ENCODE measurements at places on chromosomes 2 and 18.
A peak's percentile ranks its signal among the peaks of the same experiment; 100 is the strongest.

- peak; percentile 18 for DNase-seq
Measured at GRCh38 chr2:126686841-126687485, 31.0 kb downstream of the GYPC start.

DNA sequence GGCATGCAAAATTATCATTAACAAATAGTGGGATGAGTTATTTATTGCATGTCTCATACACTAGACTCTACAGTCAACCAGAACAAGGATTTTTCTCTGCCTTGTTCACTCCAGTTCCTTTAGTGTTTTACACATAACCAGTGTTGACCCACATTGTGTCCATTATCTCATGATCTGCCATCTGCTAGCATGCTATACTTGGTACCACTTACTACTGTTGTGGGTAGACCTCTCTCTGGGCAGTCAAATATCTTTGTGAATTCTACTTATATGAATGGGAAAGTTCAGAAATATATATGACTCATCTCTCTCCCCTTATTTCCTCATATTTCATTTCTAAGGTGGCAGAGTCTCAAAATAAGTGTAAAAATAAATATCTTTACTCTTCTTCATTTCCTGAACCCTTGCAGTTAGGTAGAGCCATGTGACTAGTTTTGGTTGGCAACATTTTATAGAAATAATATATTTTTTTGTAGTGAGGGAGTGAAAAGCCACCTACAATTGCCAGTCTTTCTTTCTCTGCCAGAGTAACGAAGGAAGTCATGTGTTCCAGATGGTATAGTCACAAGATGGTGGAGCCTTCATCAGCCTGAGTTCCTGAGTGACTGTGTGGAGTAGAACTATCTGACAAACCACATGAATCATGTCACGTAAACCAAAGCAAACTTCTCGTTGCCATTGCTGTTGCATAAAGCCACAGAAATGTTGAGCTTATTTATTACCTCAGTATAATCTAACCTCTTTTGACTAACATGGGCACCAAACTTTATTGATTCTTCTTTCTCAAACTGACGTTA, 704.0 kb downstream of the RNF144A start:
- no peak for DNase-seq

DNA sequence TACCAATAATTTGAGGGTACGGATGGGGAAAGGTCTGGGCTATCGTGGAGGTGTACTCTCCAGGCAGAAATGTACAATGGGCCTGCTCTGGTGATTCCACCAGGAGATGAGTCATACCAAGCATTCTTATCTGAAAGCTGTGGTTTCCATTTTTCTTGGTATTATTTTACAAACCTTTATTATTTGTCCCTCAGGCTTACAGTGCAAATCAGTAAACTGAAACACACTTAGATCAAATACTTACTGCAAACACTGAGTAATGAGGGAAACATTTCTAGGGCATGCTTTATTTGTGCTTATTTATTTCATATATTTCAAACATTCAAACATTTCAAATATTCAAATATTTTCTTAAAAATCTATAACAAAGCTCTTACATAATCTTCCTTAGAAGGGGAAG, 319.8 kb downstream of the RND3 start:
- no peak for DNase-seq

GRCh38 chr2:70014959-70015358, 53.5 kb upstream of the ASPRV1 start:
- DNase-seq, result no peak

DNA sequence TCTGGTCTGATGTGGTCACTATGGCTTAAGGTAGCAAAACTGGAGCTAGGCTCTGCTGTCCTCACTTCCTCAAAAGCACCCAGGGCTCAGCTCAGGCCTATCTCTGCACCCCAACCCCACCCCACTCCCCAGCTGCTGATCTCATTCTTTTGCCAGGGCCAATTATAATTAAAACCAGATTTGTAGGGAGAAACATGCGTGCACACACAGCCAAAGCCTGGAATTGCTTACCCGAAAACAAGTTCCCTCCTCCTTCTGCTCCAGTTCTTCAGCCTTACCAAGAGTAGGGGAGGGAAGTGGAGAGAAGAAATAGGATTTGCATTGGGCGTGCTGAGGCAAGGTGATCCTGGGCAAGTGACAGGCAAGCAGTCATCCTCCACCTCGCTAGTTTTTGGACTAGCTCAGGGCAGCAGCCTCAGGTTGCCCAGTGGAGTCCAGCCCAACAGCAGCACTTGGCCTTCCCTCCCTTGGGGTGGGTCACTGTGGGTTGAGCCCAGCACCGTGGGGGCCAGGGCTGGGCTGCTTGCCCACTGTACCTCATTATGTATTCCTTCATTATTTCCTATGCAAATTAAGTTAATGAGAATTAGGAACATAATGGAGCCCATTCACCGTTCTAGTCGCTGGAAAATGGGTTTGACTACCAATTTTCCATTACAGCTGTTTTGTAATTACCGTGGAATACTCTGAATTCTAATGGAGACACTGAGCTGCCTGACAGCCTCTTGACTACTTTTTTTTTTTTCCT, 199.1 kb upstream of the CELF4 start:
- no peak for DNase-seq

GRCh38 chr2:234793212-234793785, 158.5 kb upstream of the SH3BP4 start:
- no peak for DNase-seq

DNA sequence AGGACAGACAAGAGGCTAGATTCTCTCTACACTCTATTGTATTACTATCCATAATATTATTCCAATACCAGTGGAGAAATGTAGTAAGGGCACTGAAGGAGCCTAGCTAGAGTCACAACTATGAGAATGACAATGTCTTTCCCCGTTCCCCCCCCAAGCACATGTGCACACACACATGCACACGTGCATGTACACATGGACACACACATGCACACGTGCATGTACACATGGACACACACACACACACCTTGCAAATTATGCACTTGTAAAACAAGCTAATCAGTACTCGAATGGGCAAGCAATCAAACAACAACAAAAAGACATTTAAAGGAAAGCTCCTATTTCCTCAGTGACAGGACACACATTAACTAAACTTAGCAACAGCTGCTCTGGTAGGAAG, 65.2 kb downstream of the INSIG2 start:
- DNase-seq, result no peak

DNA sequence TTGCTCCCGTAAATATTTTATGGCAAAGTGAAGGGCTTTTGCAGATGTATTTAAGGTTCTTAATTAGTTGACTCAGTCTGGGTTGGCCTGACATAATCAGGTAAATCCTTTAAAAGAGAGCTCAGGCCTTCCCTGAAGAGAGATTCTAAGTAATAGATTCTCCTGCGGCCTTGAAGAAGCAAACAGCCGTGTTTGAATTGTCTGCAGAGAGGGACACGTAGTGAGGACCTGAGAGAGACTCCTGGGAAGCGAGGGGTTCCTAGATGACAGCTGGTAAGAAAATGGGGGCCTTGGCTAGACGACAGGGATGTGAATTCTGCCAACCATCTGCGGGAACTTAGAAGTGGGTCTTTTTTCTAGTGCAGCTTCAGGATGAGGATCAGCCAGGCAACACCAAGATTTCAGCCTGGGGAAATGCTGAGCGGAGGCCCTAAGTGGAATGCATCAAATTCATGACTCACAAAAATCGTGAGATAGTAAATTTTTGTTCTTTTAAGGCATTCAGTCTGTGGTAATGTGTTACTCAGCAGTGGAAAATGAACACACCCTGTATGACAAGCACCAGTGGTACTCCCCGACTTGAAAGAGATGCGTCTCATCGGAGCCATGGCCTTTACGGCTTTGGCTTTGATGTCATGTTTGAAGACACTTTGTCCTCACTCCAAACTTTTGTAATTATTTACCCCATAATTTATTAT, 62.1 kb upstream of the SMIM21 start:
- no peak for DNase-seq

- DNase-seq, result no peak
Measured at GRCh38 chr2:54653572-54654204, 69.8 kb upstream of the EML6 start.

GRCh38 chr18:77003316-77003715, 129.3 kb downstream of the MBP start:
- DNase-seq, result no peak

DNA sequence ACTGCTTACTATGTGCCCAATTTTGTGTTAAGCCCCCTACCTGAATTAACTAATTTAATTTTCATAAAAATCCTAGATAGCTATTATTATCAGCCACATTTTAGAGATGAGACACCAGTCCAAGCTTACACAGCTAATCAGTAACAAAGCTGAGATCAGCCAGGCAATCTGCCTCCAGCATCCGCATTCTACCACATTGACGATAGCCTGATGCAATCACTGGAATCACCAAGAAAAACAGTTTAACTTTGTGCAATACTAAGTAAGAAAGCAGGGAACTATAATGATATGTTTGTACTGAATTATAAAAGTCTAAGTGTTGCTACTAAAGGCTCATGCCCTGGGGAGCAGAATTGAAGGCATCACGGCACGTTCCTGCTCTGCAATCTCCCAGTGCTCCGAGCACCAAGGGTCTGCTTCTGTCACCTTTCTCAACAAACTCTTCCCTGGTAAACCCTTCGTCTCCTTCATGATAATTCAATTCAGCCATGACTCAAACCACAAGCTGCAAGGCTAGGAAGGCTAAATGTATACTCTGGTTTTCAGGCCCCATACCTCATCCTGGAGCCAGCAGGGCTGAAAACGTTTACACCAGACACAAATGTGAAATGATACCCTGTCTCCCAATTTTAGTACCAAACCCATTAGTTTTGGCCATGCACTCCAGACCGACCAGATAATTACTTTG, 19.4 kb downstream of the KANSL3 start:
- DNase-seq, result no peak

- DNase-seq, result no peak
Measured at GRCh38 chr2:22450831-22451230, 934.1 kb upstream of the KLHL29 start.

DNA sequence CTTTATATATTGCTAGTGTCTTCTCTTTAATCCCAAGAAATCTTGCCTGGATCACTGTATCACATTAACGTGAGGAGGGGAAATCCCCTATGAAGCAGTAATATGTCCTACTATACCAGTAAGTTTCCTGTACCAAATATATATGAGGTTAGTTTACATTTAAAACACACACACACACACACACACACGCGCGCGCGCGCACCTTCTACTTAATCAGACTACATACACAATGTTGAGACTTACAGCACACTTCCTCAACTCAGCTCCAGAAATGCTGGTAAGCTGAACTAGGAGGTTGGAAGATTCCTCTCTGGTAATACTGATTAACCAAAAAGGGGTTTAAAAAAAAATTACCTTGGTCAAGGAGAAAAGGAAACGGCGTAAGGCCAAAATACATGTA, 49.3 kb downstream of the USP34 start:
- no peak for DNase-seq

- no peak for DNase-seq
Measured at GRCh38 chr18:77323640-77324299, 74.1 kb downstream of the GALR1 start.

DNA sequence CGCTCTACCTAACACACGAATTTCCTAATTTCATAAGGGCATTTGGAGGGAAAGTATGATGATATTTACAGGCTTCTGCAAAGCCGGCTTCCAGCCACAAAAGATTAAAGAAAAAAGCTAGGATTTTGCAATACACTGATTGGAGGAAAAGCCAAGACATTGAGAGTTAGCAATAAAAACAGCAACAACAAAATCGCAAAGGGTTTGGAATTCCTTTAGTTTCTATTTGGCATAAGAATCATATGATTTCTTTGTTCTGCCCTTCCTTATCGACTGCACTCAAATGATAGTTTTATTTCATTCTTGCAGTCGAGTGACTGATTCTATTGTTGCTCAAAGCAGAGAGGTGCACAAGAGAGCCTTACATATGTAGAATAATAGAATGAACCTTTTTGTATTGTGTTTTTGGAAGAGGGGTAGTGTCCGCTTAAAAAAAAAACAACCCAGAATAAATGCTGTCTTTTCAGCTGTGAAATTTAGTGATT, 3.9 kb upstream of the ZNF532 start:
- no peak for DNase-seq

DNA sequence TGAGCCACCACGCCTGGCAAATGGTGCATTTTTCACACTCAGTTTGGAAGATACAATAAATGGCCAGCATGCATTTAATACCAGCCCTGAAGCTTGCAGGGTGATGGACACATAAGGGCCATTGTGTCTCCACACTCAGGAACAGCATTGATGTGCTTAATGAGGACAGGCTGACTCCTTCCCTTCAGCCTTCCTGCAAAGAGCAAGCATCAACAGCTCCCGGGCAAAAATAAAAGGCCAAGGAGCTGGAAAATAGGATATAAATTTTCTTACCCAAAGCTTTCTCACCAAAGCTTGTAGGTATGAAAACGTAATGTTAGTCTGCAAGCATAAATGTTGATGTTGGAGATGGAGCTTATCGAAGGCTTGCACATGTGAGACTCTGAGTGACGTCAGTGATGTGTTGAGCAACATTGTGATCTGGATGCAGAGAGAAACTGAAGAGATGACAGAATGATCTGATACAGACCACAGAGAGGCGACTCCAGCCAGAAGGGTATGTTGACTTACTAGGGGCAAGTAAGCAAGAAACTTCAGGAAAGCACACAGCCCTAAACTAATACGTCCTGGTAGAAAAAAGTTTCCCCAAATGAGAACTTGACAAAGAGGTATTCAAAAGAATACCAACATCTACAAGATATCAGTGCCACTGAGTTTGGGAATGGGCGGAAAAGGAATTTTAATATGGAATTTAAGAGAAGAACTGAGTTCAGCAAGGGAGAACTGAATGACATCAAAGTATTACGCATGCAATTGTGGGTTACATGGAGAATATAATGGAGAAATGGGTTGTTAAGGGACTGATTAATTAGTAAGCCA, 256.5 kb downstream of the TGIF1 start:
- DNase-seq, result no peak

GRCh38 chr2:110950281-110950680, 170.4 kb upstream of the BCL2L11 start:
- DNase-seq, result no peak

DNA sequence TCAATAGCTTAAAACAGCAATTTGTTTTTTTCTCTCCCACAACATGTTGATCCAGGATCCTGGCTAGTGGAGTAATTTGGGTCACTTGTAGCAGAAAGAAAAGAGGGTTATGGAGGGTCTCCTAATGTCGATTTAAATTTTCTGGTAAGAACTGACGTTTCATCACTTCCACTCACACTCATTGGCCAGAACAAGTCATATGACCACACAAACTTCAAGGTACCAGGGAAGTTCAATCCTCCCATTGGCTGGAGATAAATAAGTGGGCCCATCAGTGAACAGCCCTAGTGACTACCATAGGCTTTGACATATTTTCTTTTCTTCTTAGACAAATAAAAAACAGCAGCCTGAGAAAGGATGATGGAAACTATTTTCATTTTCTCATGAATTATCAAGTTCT, 8.3 kb upstream of the TMEM131 start:
- DNase-seq, result no peak

- DNase-seq, result no peak
Measured at GRCh38 chr2:68992341-68992740, 17.9 kb downstream of the GKN1 start.

- no peak for DNase-seq
Measured at GRCh38 chr18:27235218-27235870, 50.2 kb upstream of the CHST9 start.

DNA sequence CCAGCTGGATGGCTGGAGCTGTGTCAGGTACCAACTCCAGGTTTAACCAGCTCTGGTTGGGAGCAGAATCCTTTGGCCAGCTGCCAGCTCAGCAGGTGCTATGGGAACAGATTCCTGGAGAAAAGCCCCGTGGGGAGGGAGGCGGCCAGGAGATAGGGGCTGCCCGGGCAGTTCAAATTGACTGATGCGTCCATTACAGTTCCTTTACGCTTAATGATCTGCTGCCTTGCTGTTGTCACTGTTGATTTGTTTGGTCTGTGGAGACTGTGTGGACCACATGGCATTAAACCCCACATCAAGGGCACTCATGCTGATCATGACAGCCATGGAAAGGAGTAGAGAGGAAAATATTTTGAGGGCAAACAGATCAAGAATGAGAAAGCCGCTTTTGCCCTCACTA, 200.0 kb downstream of the TSN start:
- no peak for DNase-seq
